ENCODE measurements at places on chromosomes 11 and 22.
A peak's percentile ranks its signal among the peaks of the same experiment; 100 is the strongest.

DNA sequence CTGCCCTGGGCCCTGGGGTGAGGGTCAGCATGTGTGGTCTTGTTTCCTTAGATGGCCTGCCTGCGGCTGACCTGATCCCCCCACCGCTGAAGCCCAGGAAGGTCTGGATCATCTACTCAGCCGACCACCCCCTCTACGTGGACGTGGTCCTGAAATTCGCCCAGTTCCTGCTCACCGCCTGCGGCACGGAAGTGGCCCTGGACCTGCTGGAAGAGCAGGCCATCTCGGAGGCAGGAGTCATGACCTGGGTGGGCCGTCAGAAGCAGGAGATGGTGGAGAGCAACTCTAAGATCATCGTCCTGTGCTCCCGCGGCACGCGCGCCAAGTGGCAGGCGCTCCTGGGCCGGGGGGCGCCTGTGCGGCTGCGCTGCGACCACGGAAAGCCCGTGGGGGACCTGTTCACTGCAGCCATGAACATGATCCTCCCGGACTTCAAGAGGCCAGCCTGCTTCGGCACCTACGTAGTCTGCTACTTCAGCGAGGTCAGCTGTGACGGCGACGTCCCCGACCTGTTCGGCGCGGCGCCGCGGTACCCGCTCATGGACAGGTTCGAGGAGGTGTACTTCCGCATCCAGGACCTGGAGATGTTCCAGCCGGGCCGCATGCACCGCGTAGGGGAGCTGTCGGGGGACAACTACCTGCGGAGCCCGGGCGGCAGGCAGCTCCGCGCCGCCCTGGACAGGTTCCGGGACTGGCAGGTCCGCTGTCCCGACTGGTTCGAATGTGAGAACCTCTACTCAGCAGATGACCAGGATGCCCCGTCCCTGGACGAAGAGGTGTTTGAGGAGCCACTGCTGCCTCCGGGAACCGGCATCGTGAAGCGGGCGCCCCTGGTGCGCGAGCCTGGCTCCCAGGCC lies 12.7 kb downstream of the TMEM121B start:
- no peak for DNase-seq

GRCh38 chr11:82738091-82738490 lies 4.4 kb upstream of the FAM181B start:
- no peak for DNase-seq

DNA sequence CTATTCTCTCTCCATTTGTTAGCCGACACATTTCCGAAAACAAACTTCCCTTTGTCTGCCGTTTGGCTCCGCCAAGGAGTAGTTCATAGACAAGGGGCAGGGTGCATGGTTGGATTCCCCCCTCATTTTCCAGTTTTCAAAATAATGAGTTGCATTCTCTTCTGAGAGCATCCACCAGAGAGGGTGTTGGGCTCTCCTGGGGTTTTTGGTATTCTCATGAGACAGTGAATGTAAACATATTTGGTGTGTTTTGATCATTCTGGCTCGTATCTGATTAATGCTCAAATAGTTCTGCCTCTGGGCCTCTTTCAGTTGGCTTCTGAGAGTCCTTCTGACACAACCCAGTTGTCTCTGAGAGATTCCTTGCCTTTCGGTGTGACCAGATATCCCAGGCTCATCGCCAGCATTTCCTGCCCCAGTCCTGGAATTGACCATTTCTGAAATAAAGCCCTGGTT lies 21.7 kb downstream of the GRAMD4 start:
- DNase-seq = no peak

GRCh38 chr11:50075856-50076255 lies 43.2 kb downstream of the OR4C45 start:
- no peak for DNase-seq

DNA sequence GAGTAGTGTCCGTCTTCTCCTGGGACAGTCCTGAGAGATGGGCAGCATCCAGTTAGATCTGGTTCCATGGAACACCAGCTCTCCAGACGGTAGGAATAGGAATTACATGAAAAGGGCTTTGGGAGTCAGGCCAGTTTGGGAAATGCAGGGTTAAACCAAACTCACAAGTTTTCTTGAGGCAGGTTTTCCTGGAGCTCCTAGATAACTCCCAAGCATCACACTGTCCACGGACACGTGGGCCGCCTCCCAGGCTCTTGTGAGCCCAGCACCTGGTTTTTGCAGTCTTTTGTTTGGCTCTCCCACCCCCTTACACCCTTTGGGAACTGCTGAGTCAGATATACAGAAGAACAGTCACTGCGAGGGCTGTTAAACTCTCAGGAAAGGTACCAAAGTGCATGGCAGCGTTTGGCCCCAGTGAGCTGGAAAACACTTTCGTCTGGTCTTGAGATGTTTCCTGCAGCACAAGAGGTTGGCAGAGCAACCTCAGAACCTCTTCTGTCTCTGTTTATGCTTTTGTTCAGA lies 90.0 kb downstream of the BCR start:
- peak; percentile 11 for DNase-seq

GRCh38 chr11:44306052-44306917 lies 3.7 kb downstream of the ALX4 start:
- no peak for DNase-seq

DNA sequence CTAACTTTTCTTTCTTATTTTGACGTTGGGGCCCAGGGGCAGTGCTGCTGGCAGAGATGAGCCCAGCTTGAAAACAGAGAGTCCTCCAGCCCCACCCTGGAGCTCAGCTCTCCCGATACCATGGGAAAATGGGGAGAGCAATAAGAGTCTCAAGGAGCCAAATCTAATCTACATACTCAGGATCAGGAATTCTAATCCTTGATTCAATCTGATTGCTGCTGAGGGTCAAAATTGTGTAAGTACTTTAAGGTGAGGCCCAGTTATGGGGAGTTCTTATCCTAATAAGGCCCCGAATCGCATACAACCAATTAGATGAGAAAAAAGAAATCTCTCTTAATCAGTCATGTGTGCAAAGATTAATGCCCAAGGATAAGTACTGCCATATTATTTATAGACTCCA lies 202.9 kb downstream of the FAM76B start:
- DNase-seq = no peak

- DNase-seq = no peak
Measured at GRCh38 chr22:38296372-38296771, 20.9 kb downstream of the CSNK1E start.

DNA sequence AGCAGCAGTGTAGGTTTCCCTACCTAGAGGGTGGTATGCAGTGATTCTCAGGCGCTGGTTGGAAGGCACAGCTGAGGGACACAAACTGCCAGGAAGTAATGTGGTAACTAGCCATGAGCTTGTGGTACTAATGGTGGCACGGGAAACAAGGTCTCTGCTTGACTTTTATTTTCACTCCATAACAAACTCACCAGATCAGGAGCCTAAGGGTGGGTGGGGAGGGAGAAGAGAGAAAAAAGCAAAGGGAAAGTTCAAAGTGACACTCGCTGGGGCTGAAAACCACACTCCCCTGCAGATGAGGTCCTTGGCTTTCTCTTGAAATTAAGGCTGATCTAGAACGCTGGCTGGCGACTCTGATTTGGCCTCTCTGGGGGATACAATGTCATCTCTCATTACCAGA lies 22.0 kb downstream of the TRAF6 start:
- DNase-seq = no peak

- DNase-seq = no peak
Measured at GRCh38 chr11:36101466-36101865, 157.6 kb downstream of the LDLRAD3 start.

DNA sequence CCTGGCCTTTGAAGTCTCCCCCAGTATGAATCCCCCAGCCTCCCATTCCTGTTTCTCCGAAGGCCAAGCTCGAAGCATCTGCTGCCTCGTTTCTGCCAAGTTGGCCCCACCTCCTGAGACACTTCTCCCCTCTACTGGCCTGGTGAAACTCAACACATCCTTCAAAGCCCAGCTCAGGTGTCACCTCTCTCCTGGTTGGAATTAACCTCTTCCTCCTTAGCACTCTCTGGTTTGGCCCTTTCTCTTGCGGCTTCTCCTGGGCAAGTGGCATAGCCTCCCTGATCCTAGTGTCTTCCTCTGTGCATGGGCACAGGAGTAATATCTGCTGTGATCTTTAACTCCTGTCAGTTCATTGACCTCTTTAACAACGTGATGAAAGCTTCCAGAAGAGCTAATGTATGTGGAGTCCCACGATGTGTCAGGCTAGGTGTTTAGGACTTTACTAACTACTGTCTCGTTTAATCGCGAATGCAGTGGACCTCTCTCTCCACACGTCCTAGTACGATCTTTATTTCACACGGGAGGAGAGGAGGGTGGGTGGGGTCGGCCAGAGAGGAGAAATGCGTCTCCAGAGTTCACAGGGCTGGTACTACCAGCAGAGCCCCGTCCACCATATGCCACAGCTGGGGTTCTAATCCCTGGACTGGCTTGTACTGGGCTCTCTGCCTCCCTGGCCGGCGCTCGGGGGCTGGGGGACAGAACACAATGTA lies 826 bp upstream of the PTPRJ start:
- no peak for DNase-seq

GRCh38 chr22:36081023-36081431 lies 52.4 kb upstream of the RBFOX2 start:
- peak; percentile 90 for DNase-seq

- DNase-seq = peak; percentile 77
Measured at GRCh38 chr11:36009473-36009872, 65.6 kb downstream of the LDLRAD3 start.

- no peak for DNase-seq
Measured at GRCh38 chr11:24592360-24592759, 95.5 kb downstream of the LUZP2 start.

GRCh38 chr11:57638005-57638781 lies 11.5 kb downstream of the YPEL4 start:
- DNase-seq = peak; percentile 90

DNA sequence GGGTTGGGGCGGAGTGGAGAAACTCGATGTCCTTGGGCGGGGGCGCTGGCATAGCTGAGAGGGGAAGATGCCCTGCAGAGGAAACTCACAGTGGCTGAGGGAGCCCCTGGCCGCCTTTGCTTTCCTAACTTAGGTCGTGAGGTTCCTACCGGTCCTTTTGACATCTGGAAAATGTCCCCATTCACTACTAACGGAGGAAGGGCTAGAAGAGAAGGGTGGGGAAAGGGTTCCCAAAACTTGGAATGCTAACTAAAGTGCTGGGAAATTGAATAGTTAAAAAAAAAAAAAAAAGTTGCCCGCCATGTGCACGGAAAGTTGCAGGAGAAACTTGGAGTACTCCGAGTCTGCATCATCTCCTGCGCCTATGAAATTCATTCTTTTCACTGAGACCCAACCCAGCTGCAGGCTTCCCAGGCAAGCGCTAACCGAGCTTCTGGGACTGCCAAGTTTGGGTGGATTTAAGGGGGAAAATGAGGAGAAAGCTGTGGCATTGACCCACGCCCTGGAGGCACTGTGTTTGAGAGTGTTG lies 796 bp downstream of the TIMP3 start:
- DNase-seq = no peak

DNA sequence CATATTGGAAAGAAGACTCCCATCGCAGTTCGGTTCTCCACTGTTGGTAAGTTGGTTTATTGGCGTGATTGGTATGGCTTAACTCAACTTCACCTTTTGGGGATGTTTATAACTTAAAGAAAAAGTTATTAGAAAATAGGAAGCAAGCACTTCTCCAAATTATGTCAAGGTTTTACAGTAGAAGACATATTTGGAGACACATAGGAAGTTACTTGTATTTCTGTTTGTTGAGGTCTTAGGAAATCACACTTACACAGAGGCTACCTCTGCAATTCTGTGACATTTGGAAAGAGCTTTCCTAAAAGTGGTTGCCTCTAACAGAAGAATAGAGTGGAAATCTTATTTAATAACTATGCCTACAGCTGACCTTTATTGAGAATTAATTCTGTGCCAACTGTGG lies 12.3 kb downstream of the CAT start:
- DNase-seq = no peak

GRCh38 chr22:37559521-37559900 lies 769 bp upstream of the CDC42EP1 start:
- DNase-seq = no peak

- DNase-seq = no peak
Measured at GRCh38 chr11:62811659-62812058, 6.4 kb upstream of the NXF1 start.

DNA sequence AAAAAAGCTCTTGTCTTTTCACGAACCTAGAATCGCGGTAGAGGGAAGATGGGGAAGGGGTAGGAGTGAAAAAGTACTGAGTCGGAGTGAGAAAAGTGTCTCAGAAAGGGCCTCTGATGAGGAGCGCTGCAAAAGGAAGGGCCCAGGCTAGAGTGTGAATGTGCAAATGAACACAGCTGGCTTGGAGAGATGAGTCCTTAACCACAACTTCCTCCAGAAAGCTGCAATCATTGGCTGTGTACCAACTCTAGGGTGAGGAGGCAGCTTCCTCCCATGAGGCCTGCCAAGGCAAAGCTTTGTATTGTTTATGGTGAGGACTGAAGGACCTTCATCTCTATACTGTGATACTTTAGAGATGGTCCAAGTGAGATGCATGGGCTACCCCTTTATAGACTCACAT lies 566.9 kb upstream of the ANO5 start:
- DNase-seq = peak; percentile 25

DNA sequence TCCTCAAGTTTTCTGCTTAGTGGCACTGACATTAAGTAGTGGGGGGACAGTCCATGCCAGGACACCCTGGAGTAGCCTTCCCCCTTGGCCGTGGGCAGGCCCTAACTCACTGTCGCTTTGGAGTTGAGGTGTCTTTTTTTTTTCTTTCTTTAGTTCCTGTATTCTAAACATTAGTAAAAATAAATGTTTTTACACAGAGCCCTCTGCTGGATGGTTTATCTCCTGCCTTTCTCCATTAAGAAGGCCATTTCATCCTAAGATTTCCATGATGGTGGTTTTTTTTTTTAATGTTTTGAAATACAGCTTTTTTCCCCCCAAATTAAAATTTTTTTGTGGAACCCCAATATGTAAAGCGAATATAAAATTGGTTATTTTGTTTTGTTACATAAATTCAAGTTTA lies 1.8 kb upstream of the TIGD3 start:
- peak; percentile 9 for DNase-seq

GRCh38 chr11:31340903-31341572 lies 28.5 kb downstream of the DCDC1 start:
- peak; percentile 6 for DNase-seq

DNA sequence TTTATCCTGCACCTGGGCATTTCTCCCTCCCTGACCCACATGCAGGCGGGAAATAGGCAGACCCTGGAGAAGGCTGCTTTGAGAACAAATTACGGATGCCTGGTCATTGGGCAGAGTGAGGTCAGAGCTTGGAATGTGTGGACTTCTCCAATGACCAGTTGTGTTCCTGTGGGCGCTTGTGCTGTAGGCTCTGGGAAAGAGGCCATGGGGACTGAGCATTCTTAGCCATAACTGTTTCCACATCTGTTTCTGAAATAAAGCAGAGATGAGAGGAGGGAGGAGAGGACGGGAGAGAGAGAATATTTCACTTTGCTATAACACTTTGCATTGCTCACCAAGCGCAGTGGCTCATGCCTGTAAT lies 11.2 kb upstream of the TMEM184B start:
- DNase-seq = peak; percentile 79

DNA sequence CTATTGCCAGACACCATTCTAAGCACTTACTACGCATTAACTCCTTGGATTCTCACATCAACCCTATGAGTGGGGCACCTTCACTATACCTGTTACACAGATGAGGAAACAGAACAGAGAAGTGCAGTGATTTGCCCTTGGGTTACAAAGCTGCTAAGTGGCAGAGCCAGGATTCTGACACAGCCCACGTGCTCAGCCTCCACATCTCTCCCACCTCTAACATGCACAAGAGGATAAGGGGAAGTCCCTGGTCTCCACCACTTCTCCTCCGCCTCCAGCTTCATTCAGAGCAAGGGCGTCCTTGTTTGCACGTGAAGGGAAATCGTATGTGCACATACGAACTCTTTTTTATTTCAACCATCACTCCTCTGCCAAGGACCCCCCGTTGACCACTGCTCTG lies 53.7 kb downstream of the CDON start:
- DNase-seq = no peak
